GM04503 (cell line): ENCODE measurements at places on chromosomes 11 and 22.

DNA sequence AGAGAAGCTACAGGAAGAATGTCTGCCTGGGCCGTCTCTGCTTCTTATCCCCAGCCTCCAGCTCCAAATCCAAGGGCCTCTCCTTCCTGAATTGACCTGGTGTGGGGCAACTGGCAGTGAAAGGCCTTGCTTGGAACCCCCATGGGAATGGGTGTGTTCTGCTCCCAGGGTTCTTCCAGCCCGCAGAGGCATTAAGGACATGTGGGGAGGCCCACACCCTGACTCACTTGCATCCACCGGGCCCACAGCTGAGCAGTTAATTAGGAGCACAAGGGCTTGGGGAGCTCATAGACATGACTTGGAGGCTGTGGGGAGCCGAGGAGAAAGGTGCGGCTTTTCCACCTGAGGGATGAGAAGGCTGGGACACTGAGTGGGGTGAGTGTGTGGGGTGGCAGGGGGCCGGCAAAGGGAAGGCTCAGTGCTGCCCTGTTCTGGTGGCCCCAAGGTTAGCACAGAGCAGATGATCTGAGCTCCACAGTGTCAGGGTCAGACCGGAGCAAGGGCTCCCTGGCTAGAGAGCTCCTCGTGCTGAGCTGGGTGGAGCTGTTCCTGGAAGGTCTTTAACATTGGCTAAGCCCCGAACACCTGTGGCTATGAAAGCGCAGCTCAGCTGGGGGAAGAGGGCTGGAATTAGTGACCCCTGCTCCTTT, 64.5 kb upstream of the NECTIN1 start:
- DNase-seq = peak; percentile 34

DNA sequence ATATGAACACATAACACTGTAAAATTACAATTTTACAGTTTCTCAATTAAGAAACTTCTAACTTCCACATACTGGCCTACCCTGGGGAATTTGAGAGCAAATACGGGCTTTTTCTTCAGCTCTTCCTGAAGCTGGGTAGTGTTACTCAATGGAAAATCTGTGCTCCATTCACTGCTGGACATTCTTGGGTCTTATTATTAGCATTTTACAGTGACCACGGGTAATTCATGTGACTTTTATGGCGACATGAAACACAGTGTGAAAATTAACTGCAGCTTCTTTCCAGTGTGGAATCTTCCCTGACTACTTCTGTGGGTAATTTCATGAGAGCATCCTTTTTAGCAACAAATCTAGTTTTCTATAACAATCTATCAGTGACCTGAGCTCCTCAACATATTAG, 423.7 kb upstream of the ANO5 start:
- no peak for DNase-seq

- peak; percentile 45 for DNase-seq
Observed at GRCh38 chr11:29119707-29120618, 896.9 kb downstream of the KCNA4 start.

DNA sequence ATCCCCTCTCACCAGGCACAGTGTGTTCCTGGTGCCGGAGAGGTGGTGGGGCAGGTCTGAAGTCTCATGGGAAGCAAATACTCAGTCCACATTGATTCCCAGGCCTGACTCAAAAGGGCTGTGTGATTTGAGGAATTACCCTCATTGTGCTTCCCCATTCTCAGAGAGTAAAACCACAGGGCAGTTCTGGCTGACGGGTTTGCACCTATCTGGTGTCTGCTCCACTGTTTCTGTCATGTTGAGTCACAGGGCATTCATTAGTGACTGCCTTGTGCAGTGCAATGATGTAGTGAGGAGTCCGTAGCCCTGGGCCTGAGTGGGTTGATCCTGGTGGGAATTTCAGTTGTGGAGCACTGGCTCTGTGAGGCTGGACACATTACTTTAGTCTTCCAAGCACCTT, 85.2 kb upstream of the ARHGAP20 start:
- DNase-seq = no peak

DNA sequence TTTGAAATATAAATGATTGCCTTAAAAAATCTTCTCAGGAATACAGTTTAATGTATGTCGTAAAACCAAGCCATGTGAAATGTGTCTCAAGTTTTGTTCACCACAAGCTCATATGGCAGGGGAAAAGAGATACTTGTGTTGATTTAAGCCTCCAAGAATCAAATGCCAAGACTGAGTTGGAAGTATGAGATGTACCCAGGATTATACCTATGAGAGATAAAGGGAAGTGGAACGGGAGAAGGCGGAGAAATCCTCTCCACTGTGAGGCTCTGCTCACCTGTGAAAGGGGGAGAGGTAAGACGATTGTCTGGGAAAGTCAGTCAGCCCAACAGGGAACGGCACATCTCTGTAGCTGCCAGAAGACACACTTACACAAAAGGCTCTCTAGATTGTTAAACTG, 124.8 kb downstream of the TRPC6 start:
- DNase-seq = no peak

- no peak for DNase-seq
Observed at GRCh38 chr22:44195189-44195871, 14.6 kb downstream of the PARVG start.

DNA sequence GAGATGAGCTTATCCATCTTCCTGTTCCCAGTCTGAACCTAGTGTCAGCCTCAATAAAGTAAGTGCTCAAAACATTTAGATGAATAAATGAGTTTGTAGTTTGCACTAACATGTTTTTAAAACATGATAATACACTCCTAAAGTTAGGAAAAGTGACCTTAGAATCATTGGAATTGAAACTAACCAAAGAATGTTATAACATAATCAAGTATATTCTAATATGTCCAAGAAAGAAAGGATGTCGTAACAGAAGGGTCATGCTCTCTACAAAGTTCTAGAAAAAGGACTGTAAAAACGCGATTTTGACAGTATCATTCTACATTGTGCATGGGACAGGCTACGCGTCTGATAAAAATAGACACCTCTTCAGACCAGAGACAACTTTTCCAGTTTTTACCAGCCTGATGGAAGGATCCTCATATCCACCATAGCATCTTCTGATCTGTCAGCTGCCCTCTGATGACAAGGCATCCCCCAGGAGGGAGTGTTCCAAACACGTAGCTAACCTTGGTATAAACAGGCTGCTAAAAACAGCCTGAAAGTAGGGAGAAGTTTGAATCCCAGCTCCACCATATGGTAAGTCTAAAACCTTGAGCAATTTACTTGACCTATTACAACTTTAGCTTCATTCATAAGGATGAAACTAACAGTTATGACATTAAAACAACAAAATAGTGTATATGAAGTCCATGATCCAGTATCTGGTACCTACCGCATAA, 30.2 kb downstream of the CLMP start:
- DNase-seq = no peak

DNA sequence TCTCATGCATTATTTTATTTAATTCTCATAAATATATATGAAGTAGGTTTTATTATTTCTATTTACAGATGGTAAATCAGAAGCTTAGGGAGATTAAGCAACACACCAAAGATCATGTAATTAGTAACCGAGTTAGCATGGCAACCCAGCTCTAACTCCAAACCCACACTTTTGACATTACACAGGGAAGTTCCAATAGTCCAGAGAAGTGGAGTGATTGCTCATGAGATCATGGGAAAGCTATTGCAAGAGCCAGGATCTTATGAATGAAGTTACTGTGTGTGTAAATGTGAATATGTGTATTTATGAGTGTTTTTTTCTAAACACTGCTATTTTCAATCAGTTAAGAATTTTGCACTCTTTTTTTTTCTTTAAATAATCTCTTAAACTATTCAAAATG, 225.8 kb upstream of the KIRREL3 start:
- no peak for DNase-seq

GRCh38 chr11:8092587-8093424, 11.8 kb downstream of the TUB start:
- DNase-seq = no peak

DNA sequence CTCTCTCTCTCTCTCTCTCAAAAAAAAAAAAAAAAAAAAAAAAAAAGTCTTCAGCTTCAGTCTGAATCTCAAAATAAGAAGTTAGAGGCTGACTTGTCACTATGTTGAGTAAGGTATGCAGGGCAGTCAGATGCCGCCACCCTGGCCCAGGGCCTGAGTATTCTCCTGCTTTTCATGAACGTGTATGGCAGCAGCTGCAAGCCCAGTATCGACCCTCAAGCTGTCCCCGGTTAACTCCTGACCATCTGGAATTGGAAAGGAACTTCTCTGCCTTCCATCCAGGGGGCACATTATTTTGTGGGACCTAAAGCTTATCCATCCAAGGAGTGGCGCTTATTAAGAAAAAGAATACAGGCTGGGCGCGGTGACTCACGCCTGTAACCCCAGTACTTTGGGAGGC, 11.4 kb downstream of the MRGPRD start:
- DNase-seq = no peak

DNA sequence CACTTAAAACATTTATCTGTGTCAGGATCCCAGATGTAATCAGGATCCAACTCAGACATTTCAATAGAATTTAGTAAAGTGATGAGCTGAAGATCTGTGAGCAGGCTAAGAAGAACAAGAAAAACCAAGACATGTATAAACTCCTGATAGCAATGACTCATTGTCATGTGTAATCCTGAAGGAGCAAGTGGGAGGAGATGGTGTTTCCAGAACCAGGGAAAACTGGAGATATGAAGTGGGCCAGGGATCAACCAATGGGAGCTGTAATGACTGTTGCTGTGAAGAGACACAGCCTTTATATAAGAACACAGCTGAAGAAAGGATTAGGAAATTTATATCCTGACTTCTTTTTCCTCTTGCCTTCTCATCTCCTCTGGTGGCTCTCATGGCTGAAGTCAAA, 682.5 kb upstream of the ARHGAP42 start:
- DNase-seq = no peak

DNA sequence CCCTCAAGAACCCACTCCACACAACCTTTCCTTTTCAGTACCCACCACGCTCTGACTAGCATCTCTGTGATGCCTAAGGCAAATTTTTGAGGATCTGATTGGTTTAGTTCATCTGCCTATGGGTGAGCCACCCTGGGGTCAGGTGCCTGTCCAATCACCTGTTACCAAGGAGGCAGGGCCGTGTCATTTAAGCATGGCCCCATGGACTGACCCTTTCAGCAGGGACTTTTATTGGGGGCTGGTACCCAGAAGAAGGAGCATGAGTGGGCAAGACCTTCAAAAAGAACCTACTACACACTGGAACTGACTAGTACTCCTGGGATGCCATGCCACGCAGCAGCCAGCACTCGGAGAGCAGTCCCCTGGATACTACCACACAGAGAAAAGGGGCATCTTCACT, 28.4 kb downstream of the C11orf91 start:
- DNase-seq = no peak

DNA sequence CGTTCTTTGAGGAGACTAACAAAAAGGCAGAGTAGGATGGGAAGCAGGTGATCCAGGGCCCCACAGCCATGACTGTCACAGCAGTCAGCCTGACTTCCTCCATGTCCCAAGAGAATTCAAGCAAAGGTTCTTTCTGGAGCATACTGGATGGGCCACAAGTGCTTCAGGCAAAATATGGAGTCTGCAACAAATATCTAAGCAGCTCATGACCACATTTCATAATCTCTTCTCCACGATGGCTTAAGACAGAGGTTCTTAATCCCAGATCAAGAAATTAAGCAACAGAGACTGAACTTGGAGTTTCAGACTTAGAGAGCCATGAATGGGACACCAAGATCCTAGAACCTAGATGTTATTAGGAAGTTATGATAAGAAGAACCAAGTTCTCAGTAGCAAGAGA, 31.6 kb downstream of the GUCY1A2 start:
- no peak for DNase-seq
